HS-5 (cell line): ENCODE measurements at places on chromosomes 6 and 20.

- DNase-seq = no peak
Measured at GRCh38 chr6:40340957-40341356, 246.2 kb downstream of the LRFN2 start.

DNA sequence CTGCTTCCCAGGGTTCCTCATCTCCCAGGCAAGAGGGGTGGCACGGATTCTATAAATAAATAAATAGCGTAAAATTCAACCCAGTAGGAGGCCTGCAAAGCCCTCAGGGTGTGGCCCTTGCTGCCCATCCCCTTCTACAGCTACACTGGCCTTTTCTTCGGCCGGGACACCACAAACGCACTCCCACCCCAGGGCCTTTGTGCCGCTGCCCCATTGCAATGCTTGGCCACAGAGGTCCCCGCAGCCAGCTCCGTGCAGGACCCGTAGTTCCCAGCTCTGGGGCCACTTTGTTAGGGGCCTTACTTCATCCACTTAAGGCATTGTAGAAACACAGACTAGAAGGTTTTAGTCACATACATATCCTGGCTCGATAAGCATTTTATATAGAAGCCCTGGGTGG, 151.2 kb downstream of the ERMARD start:
- no peak for DNase-seq

- peak; percentile 42 for DNase-seq
Measured at GRCh38 chr20:36462440-36463211, 78.7 kb upstream of the MYL9 start.

GRCh38 chr20:37290158-37290810, 829 bp downstream of the MANBAL start:
- no peak for DNase-seq

GRCh38 chr20:1757606-1758512, 100.3 kb upstream of the SIRPG start:
- no peak for DNase-seq

GRCh38 chr6:156060013-156060412, 604.4 kb upstream of the NOX3 start:
- DNase-seq = no peak
